ENCODE measurements at places on chromosomes 12 and 14.

DNA sequence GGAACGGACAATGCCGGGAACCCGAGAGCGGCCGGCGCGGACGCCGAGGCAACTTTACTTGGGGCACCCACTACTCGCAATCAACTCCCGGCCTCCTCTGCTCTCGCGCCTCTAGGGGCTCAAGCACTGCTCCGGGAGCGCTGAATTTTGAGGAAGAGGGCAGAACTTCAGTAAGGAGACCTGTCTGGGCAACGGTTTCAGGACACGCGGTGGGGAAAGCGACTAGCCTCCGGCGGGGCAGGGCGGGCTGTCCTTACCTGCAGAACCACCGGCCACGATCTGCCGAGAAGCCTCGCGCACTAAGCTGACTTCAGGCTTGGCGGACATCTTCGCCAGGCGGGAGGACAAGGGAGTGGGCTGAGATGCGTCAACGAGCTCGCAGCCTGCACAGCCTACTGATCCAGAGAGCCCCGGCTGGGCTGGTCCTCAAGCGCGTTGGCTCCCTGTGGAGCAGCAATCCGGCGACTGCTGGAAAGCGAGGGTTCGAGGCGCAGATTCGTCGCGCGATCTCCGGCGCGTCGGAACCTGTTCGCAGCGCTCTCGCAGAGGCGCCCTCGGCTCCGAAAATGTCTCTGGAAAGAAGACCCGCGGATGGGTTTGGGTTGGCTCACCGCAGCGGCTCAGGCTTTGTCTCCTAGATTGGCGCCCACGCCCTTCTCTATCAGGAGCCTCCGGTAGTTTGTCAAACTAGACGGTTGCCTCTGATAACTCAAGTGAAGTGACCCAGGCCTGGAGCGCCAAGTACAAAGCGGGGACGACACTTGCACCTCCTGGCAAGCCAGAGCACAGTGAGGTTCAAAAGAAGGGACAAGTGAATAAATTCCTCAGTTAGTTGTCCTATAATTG, at the start of gene SLC25A21:
SLC25A21 (minus strand) TSS at position 583 of the 846 bp plus-strand sequence.
- peak; percentile 85 for DNase-seq

GRCh38 chr12:43973385-43973784, 137.5 kb downstream of the TMEM117 start:
- no peak for DNase-seq

DNA sequence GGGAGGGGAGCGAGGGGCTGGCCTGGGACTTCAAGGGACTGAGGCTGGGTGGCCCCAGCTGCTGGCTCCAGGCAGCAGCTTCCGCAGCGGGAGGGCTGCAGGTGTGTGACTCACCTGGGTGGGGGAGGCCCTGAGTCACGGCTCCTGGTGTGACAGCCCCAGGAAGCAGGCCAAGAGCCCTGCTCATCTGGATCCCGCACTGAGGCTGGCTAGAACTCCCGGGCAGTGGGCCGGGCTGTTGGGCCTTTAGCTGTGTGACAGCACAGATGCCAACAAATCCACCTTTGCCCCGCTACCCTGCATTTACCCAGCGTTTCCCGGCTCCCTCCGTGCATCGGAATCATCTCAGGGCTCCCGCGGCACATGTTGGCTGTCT, 180.0 kb upstream of the PRMT8 start:
- no peak for DNase-seq

- DNase-seq, result no peak
Observed at GRCh38 chr12:93297032-93297431, 80.7 kb upstream of the NUDT4 start.

DNA sequence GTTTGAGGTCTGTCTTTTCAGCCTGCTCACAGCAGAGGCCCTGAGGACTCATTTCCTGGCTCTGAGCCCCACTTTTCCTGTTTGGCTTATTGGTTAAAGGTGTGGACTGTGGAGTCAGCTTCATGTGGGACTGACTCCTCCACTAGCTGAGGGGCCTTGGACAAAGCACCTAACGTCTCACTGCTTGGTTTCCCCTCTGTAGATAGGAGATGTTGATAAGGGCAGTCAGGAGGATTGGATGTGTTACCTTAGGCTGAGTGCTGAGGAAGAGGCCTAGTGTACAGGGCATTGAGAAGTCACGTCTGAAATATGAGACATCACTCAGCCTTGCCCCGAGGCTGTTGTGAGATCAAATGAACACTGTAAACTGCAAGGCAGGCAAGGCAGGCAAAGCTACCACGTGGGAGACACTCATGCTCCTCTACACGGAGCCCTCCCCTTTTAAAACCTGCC, 27.1 kb upstream of the TCL1A start:
- DNase-seq, result no peak

GRCh38 chr14:26265170-26265685, 332.6 kb downstream of the NOVA1 start:
- no peak for DNase-seq

DNA sequence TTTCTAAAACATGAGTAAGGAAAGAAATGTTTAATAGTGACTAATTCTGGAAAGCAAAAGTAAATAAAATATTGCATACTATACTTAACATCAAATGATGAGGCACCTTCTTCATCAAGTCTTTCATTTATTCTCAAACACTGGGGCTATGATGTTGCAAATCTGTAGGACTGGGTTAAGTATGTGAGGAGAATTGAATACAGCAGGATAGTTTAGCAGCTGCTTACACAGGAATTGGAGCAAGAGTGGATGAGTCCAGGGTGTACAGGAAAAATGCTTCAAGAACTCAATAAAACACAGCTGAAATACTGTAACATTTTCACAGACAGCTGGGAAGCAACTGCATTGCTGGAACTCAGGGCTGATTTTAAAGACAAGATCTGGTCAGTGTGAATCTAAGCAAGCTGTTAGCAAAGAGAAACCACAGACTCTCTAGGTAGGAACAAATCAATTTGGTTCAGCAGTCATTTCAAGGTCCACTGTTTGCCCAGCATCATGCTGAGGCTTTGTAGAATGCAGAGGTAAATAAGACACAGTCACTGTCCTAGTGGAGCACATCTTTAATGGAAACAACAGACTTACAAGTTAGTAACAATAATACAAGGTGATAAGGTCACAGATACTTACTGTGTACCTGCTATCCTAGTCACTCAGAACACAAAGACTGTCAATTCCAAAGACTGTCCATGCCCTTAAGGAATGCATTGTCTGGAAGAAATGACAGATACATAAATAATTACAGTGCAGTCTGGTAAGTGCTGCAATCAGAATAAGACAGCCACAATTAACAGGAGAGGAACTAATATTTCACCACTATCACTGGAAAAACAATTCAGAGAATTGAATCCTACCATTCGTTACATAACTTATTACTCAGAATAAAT, 96.8 kb upstream of the DACT1 start:
- no peak for DNase-seq

GRCh38 chr12:106239951-106240335, 7.9 kb downstream of the CKAP4 start:
- no peak for DNase-seq

DNA sequence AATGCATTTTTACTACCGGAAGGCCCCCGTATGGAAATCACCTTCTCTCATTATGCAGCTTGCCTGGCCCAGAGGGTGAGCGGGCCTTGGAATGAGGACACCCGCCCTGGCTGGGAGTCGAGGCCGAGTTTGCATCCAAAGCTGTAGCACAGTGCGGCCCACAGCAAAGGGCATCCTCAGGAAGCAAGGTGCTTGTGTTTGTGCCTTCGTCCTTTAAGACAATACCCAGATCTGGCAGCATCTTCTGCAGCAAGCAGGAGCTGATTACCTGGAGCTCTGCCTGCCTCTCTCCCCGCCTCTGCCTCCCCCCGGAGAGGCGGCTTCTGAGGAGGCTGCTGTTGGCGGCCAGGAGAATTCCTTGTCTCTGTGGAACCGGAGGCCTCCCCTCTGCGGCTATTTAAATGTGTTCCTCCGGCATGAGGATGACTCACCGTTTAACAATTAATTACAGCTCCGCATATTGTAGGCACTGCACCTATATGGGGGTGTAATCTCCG, 145.3 kb downstream of the CACNA1C start:
- DNase-seq, result peak; percentile 61

GRCh38 chr12:116194935-116195431, 82.5 kb downstream of the MED13L start:
- DNase-seq, result no peak

DNA sequence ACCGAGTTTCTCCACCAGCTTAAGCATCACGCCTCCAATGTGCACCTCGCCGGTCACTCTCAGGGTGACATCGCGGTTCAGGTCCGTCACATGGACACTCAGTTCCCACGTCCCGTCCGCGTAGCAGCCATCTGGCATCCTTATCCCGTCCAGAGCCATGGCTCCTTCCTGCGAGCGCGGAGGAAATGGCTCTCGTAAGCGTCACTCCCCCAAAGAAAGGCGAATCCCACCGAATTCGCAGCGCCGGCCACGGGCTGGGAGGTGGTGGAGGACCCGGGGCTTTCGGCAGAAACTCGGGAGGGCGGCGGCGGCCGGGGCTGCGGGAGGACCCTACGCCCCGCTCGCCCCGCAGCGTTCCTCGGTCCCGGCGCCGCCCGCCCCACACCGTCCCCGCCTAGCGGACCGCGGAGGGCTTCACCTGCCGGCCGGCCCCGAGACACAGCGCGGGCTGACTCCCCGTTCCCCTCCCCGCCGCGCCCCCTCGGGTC, 396 bp downstream of the FERMT2 start:
- peak; percentile 74 for DNase-seq

- DNase-seq, result no peak
Observed at GRCh38 chr12:69936214-69936731, 111.2 kb downstream of the MYRFL start.

GRCh38 chr14:24632761-24633160, 1.2 kb downstream of the GZMB start:
- DNase-seq, result no peak

- no peak for DNase-seq
Observed at GRCh38 chr12:110251381-110251780, 29.7 kb upstream of the ATP2A2 start.
